ENCODE measurements at places on chromosomes 13 and 19.

DNA sequence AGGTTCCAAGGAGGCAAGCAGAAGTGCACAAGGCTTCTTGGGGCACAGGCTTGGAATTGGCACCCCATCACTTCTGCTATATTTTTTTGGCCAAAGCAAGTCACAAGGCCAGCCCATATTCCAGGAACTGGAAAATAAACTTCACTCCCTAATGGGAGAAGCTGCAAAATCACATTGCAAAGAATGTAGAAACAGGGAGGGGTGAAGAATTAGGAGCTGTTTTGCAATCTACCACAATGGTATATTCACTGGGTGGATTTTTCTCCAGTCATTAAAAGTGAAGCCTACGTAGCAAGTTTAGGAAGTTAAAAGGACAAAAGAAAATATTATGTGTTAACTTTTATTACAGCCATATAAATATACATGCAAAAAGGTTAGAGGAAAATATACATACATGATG lies 464.8 kb downstream of the COG6 start:
- no peak for DNase-seq

GRCh38 chr19:2495130-2495641 lies 19.3 kb downstream of the GADD45B start:
- no peak for DNase-seq

GRCh38 chr13:31846961-31847752 lies 107.8 kb downstream of the RXFP2 start:
- DNase-seq: no peak

- no peak for DNase-seq
Observed at GRCh38 chr19:13892870-13893269, 13.0 kb downstream of the BRME1 start.

GRCh38 chr13:42049454-42049813 lies 986 bp downstream of the DGKH start:
- DNase-seq: no peak

GRCh38 chr19:48554385-48555091 lies 2.6 kb downstream of the SULT2B1 start:
- no peak for DNase-seq

DNA sequence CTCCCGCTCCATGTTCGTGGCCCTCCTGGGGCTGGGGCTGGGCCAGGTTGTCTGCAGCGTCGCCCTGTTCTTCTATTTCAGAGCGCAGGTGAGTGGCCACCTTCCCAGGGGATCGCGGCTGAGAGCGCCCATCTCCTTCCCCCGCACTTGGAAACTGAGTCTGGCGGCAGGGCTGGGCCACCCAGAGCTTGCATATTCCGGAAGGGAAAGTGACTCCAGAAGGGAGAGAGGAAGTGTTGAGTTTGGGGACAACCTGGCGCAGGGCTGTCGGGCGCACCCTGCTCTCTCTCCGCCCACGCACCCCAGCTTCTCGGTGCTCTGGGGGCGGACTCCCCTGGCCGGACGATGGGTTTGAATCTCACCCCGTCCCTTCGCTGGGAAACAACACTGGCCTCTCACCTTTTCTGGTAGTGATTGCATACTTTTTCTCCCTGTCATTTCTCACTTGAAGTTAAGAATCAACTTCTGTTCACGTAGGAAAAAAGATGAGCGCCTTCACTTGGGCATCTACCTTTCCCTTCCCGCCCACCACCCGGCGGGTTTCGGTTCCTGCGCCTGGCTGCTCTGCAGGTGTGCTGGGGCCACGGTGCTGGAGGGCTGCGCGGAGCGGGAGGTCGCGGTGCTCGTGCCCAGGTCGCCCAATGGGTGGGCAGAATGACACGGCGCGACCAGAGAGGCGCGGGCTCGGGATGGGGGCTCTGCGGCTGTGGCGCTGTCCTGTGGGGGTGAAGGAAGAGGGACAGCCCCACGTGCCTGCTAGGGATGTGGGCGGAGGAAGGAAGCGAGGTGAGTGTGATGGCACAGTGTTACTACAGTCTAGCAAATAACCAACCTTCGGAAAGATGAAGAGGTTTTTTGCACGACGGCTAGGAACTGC lies 721 bp downstream of the TNFSF11 start:
- DNase-seq: no peak

- DNase-seq: no peak
Observed at GRCh38 chr13:28478127-28478526, 16.8 kb downstream of the FLT1 start.

DNA sequence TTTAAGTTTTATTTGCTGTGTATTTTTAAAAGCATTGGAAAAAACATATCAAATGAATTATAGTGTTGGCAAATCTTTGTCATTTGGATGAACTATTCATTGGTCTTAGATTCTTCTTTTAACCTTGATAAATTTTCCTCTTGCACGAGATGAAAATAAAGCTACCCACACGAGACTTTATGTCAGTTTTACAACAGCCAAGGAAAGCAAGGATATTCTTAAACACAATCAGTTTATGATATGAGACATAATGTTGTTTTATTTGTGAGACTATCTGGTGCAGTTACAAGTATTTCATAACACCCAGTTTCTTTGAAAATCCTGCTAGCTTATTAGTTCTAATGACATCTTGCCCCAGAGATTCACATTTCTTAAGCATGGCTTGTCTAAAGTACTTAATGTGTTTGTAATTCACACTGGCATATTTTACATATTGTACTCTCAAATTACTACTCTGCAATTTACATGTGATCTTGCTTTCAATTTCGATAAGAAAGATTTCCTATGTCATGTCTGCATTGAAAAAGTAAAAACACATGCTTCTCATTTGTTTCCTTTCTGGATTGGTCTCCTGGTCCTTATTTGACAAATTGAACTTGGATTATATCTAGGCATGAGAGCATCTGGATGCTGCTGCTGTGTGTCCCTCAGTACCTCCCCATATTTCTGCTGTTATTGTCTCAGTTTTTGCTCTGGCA lies 955.5 kb upstream of the PCDH9 start:
- no peak for DNase-seq

- DNase-seq: no peak
Observed at GRCh38 chr13:20441879-20442278, 83.8 kb downstream of the CRYL1 start.

- DNase-seq: no peak
Observed at GRCh38 chr13:107576430-107576829, 638.9 kb downstream of the LIG4 start.
